ENCODE measurements at places on chromosomes 13 and 19.

DNA sequence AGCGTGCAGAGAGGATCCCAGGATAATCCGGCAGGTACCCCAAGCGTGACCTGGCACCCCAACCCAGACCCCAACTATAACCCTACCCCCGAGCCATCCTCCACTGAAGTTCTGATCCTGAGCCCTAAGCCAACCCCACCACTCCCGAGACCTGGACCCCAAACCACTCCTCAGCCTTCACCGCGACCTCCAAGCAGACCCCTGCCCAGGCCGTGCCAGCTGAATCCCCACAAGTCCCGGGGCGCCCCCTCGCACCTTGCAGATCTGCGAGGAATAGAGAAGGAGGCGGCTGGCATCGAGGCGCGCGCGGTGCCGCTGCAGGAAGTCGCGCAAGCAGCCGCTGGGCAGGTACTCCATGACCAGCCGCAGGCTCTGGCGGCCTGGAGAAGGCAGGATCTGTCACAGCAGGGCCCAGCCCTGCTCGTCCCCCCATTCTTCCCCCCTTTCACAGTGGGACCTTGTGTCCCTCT, 10.1 kb upstream of the INSL3 start:
- H3K27me3 ChIP-seq = no peaks in the 10 kb centered on the region
- no peak overlapping the region for H3K27ac ChIP-seq
- peaks cover 71% of the 10 kb centered on the region for H3K36me3 ChIP-seq
- H3K4me1 ChIP-seq = peaks cover 14% of the 10 kb centered on the region
- no peak overlapping the region for H3K4me3 ChIP-seq
- no peak for DNase-seq

DNA sequence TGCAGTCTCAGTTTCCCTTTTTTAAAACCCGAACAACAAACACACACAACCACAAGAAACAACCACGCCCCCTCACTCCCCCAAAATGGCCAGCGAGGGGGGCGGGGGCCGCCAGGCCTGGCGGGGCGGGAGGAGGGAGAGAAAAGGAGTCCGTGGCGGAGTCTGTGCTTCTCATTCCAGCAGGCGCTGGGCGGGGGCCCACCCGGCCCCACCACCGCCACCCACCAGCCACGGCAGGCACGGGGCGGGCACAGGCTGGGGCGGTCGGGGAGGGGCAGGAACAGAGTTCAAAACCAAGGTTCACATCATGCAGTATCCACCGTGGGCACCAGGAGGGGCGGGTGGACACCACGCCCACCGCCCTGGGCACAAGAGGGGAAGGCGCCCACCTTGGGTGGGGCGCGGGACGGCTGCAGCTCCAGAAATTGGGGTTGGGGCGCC, 12.9 kb downstream of the DPF1 start:
- H3K4me1 ChIP-seq = peaks cover 13% of the 10 kb centered on the region
- no peak for DNase-seq
- peaks cover 39% of the 10 kb centered on the region for H3K27me3 ChIP-seq
- H3K36me3 ChIP-seq = peaks cover 3% of the 10 kb centered on the region

DNA sequence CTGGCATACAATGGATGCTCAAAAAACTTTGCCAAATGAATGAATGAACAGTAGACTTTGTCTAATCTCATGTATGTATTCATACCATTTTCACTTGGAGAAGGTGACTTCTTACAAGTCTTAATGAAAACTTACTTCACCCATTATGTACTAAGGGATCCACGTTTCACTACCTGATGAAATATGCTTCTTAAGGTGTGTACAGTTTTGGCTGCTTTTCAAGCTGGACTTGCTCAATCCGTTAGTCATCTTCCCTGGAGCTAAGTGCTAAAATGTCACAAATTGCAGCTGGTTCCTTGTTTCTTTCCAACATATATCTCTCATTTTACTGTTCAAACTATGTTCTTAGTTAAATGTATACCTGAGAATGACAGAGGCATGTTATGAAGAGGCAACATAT, 4.2 kb upstream of the CCNA1 start:
- DNase-seq = no peak
- no peak overlapping the region for H3K4me3 ChIP-seq
- H3K4me1 ChIP-seq = peaks cover 19% of the 10 kb centered on the region
- H3K27ac ChIP-seq = no peak overlapping the region

GRCh38 chr13:23622985-23623384, 52.8 kb downstream of the TNFRSF19 start:
- DNase-seq = no peak
- H3K27me3 ChIP-seq = peaks cover 9% of the 10 kb centered on the region
- H3K4me3 ChIP-seq = no peak overlapping the region
- no peaks in the 10 kb centered on the region for H3K36me3 ChIP-seq

- peaks cover 9% of the 10 kb centered on the region for H3K4me1 ChIP-seq
- H3K4me3 ChIP-seq = no peak overlapping the region
- no peak overlapping the region for H3K27ac ChIP-seq
These were observed 6.3 kb downstream of the PTPRS start for GRCh38 chr19:5334366-5334739.

DNA sequence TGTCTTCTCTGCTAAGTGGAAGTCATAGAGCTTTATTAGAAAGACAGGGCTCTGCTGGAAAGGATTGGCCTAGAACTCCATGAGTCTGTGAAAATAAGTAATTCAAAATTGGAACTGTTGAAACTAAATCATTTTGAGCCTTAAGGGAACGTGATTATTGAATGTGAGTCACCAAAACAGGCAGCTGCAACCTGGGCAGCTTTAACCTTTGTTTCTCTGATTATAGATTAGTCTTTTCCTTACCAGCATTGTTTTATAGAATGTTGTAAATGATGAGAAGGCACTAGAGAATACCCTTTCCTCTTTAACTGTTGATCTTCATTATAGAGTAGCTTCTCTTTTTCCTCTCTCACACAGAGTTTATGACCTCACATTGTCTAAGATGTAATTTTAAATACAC, 638.8 kb upstream of the SLITRK6 start:
- H3K4me3 ChIP-seq = no peak overlapping the region
- DNase-seq = no peak
- no peaks in the 10 kb centered on the region for H3K4me1 ChIP-seq
- no peaks in the 10 kb centered on the region for H3K27me3 ChIP-seq
- H3K36me3 ChIP-seq = no peaks in the 10 kb centered on the region

DNA sequence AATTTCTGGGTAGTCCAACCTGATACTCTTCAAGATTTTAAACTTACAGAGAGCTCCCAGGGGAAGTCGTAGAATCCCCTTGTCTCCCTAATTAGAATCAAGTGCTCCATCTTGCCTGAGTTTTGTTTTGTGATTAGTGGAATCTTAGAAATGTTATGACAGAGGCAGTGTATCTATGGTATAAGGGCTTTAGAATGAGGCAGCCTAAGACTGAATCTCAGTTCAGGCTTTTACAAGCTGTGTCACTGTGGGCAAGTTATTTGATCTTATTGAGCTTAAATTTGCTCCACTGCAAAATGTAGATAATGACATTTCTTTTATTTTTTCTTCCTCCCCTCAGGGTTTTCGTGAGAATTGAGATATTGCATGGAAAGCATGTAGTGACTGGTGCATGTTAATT, 215.5 kb downstream of the POSTN start:
- no peak overlapping the region for H3K4me3 ChIP-seq
- no peak for DNase-seq
- no peak overlapping the region for H3K27ac ChIP-seq
- H3K36me3 ChIP-seq = no peaks in the 10 kb centered on the region
- no peaks in the 10 kb centered on the region for H3K27me3 ChIP-seq

DNA sequence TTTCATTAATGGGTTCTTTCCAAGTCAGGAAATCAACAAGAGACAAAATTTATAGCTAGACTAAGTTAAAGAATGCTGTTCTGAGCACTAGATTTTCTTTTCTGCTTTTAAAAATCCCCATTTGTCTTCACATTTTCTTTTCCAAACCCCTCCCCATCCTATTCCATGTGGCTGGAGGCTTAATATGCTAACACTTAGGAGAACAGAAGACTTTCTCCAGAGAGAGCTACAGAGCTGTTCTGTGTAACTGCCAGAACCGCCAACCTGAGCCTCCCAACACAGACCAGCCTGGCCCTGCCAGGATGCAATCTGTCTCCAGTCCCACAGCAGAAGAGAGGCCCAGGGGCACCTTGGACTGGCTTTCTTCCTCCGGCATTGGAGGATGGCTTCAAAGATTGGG, 264.1 kb downstream of the NDFIP2 start:
- no peaks in the 10 kb centered on the region for H3K27me3 ChIP-seq
- no peaks in the 10 kb centered on the region for H3K4me1 ChIP-seq
- H3K27ac ChIP-seq = no peak overlapping the region
- H3K36me3 ChIP-seq = no peaks in the 10 kb centered on the region
- DNase-seq = no peak

DNA sequence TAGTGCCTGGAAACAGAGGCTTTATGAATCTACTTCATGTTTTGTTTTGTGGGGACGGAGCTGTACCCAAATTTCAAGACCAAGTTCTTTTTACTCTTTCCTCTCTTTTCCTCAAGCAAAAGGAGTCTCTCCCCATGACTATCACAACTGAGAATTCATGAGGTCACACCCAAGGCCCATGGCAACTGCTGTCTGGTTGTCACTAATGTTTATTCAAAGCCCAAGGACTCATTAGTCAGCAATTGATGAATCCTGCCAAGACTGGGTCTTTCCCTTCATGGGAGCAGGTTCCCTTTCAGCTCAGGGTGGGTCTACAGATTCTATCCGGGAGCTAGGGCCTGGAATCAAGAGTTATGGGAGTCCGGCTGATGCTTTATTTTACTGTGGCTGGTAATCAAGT, 441.5 kb upstream of the PCDH20 start:
- no peak for DNase-seq
- no peaks in the 10 kb centered on the region for H3K4me1 ChIP-seq
- no peak overlapping the region for H3K4me3 ChIP-seq
- H3K27ac ChIP-seq = no peak overlapping the region
- H3K36me3 ChIP-seq = no peaks in the 10 kb centered on the region

DNA sequence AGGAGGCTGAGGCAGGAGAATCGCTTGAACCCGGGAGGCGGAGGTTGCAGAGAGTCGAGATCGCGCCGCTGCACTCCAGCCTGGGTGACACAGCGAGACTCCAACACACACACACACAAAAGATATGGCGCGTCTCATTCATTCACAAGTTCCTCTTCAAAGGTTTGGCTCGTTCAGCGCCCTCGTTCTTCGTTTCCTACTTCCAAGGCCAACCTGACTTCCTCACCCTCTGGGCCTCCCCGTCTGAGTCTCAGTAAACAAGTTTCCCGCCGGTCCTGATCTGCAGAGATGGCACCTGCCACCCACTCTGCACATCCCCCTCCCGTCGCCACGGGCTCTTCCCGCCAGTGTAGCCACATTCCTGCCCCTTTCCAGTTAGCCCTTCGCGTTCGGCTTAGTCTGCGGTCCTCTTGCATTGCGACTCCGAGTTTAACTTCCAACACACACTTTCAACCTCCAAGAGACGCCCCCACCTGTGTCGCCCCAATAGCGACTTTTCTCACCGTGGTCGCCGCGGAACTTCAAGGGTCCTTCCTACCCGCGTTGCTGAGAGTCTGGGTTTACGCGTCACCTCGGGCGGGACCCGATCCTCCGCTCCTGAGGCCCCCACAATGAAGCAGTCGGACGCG, 1.3 kb upstream of the BSG start:
- peak overlapping the region; percentile 97 for H3K27ac ChIP-seq
- DNase-seq = peak; percentile 68
- H3K4me3 ChIP-seq = peak overlapping the region; percentile 88

DNA sequence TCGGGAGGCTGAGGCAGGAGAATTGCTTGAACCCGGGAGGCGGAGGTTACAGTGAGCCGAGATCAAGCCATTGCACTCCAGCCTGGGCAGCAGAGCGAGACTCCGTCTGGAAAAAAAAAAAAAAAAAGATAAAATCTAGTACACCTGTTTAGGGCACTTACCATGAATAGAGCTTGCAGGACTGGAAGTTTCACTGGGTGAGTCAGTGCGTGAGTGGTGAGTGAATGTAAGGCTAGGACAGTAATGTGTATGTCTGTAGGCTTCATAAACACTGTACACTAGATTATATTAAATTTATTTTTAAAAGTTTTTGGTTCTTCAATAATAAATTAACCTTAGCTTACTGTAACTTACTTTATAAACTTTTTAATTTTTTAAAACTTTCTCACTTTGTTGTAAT, 22.9 kb downstream of the PPP5C start:
- H3K36me3 ChIP-seq = peaks cover 29% of the 10 kb centered on the region
- no peak for DNase-seq
- peaks cover 35% of the 10 kb centered on the region for H3K4me1 ChIP-seq
- no peaks in the 10 kb centered on the region for H3K27me3 ChIP-seq
- H3K27ac ChIP-seq = no peak overlapping the region

DNA sequence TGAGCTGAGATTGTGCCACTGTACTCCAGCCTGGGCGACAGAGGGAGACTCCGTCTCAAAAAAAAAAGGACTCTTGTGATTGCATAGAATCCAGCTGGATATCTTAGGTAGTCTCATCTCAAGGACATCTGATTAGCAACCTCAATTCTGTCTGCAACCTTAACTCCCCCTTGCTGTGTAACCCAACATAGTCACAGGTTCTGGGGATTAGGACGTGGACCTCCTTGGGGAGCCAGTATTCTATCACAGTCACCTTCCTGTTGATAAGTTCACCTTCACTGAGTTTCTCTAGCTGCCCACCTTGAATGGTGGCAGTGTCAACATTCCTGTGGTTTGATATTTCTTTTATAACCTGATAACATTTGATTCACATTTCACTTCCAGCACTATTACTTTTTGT, 27.2 kb downstream of the GPR18 start:
- no peak overlapping the region for H3K27ac ChIP-seq
- peaks cover 58% of the 10 kb centered on the region for H3K4me1 ChIP-seq
- no peak overlapping the region for H3K4me3 ChIP-seq
- no peak for DNase-seq
- no peaks in the 10 kb centered on the region for H3K27me3 ChIP-seq
- H3K36me3 ChIP-seq = peaks cover 37% of the 10 kb centered on the region

DNA sequence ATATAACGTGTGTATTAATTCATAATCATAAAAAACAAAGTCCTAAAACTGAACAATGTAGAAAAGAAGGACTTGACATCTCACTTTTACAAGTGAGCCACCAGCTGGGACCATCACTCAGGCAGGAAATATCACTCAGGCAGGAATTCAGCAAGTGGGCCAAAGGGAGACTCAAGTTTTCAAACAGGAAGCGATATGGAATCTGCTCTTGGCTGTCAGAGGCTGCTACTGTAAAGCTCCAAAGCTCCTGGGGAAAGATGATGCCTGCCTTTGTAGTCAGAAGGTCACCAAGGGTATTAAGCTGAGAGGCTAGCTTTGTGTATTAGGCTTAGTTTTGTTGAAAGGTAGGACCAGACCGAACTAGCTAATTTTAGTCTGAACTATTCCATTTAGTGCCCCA, 5.5 kb upstream of the AKAP11 start:
- H3K27ac ChIP-seq = no peak overlapping the region
- H3K36me3 ChIP-seq = peaks cover 11% of the 10 kb centered on the region
- H3K4me3 ChIP-seq = no peak overlapping the region
- H3K4me1 ChIP-seq = peaks cover 14% of the 10 kb centered on the region
- no peak for DNase-seq

- DNase-seq = no peak
- no peaks in the 10 kb centered on the region for H3K4me1 ChIP-seq
- H3K4me3 ChIP-seq = no peak overlapping the region
- no peaks in the 10 kb centered on the region for H3K36me3 ChIP-seq
These were observed 19.2 kb downstream of the NECTIN2 start for GRCh38 chr19:44865196-44865767.

GRCh38 chr19:8335343-8336071, 7.6 kb downstream of the KANK3 start:
- peak; percentile 37 for DNase-seq
- H3K4me3 ChIP-seq = peak overlapping the region; percentile 46
- peaks cover 26% of the 10 kb centered on the region for H3K27me3 ChIP-seq
- no peaks in the 10 kb centered on the region for H3K36me3 ChIP-seq

Data from activated CD8-positive, alpha-beta T cell treated with anti-CD3 and anti-CD28 coated beads, Interleukin-2, amount 10 ng/mL, durations not matched to agents 7 days and 5 days (primary cell).